ENCODE measurements at places on chromosomes 4 and X.

DNA sequence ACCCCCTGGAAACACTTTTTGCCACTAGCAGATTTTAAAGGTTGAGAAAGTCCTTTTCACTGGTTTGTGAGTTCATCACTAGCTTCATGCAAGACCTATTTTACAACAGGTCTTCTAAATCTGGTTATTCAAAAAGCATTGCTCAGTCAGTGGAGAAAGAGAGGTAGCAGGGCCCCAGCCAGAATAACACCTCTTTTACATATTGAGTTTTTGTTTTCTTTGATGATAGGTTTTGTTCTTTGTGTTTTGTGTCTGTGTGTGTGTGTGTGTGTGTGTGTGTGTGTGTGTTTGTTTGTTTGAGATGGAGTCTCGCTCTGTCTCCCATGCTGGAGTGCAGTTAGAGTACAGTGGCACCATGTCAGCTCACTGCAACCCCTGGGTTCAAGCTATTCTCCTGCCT, 2.7 kb upstream of the VEGFC start:
- DNase-seq, result no peak

- DNase-seq, result no peak
These were observed 21.5 kb downstream of the SLC9A7 start for GRCh38 chrX:46737462-46737861.

DNA sequence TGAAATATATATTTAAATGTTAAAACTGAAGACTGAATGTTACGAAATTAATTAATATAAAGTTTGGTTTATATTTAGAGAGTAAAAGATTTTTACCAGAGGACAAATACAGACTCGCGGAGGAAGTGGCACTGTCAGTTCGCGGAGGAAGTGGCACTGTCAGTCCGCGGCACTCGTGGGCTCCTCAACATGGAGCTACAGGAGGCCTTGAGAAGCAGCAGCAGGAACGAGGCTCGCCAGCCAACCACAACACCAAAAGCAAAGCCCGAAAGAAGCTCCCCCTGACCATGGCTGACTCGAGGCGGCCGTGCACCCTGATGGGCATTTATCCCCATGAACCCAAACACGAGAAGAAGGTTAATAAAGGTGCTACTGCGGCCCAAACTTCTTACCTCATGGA, 125.3 kb upstream of the PABPC4L start:
- no peak for DNase-seq

- no peak for DNase-seq
These were observed 13.0 kb downstream of the NR3C2 start for GRCh38 chr4:148429206-148429605.

- DNase-seq, result no peak
These were observed 280.0 kb upstream of the RASGEF1B start for GRCh38 chr4:81751531-81752289.

DNA sequence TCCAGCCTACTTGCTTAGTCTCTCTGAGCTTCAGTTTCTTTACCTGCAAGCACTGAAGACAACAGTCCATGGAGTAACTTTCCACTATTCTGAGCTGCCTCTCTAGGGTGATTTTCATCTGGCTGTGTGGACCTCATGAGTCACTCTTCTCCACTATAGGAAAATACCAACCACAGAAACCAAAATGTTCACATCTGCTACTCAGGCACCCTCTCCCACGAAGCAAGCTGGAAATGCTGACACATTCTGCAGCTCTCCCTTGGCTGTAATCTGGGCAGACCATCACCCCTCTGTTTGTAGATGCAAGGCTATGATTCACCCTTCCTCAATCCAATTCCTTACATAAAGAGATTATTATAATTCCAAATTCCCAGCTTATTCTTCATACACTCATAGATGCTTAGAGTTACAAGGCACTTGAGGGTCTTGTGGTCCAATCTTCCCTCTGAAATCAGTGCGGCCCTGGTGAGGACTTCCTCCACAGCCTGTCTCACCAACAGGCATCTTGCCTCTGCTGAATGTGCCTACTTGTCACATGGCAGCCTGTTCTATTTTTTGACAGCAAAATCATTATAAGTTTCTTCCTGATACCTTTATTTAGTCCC, 97.0 kb upstream of the LNX1 start:
- no peak for DNase-seq

GRCh38 chr4:3530663-3531254, 1.5 kb downstream of the LRPAP1 start:
- DNase-seq, result no peak

GRCh38 chrX:101484135-101484534, 1.1 kb upstream of the ARMCX4 start:
- DNase-seq, result no peak

- DNase-seq, result no peak
These were observed 51.8 kb downstream of the TMEM131L start for GRCh38 chr4:153518001-153518400.

- DNase-seq, result no peak
These were observed 155.6 kb upstream of the CXCL13 start for GRCh38 chr4:77450006-77450405.

DNA sequence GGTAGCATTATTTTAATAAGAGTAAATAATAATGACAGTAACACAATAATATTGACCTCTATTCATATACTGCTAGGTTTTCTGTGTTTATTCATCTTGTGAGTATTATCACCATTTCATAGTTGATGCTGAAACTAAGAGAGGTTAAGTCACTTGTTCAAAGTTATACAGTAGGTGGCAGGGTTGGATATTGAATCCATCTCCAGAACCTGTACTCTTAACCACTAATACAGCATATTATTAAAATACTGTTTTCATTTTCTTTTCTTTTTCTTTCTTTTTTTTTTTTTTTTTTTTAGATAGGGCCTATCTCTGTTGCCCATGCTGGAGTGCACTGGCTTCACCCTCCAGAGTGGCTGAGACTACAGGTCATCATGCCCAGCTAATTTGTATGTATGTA, 7.1 kb upstream of the ELF2 start:
- no peak for DNase-seq

GRCh38 chrX:65667503-65668376, at the start of gene MSN:
Gene MSN, plus strand, starts transcription at chrX:65667654. Its CDS starts 188 bp downstream, at chrX:65667842.
- DNase-seq, result no peak

DNA sequence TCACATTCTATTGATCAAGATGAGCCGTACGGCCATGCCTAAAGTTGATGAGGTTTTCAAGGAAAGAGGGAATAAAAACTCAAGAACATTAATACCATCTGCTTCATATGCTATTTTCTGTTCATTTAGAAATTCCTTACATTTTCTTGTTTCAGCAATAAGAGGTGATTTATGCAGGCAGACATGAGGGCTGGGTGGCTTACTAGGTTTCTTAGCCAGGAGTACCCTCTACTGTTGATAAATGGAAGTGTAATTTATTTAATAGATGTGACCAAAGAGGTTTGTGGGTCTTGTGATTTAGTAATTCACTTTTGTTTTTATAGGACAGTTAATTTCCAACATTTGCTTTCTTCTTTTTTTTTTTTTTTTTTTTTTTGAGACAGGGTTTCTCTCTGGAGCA, 6.4 kb upstream of the SMIM9 start:
- DNase-seq, result no peak

DNA sequence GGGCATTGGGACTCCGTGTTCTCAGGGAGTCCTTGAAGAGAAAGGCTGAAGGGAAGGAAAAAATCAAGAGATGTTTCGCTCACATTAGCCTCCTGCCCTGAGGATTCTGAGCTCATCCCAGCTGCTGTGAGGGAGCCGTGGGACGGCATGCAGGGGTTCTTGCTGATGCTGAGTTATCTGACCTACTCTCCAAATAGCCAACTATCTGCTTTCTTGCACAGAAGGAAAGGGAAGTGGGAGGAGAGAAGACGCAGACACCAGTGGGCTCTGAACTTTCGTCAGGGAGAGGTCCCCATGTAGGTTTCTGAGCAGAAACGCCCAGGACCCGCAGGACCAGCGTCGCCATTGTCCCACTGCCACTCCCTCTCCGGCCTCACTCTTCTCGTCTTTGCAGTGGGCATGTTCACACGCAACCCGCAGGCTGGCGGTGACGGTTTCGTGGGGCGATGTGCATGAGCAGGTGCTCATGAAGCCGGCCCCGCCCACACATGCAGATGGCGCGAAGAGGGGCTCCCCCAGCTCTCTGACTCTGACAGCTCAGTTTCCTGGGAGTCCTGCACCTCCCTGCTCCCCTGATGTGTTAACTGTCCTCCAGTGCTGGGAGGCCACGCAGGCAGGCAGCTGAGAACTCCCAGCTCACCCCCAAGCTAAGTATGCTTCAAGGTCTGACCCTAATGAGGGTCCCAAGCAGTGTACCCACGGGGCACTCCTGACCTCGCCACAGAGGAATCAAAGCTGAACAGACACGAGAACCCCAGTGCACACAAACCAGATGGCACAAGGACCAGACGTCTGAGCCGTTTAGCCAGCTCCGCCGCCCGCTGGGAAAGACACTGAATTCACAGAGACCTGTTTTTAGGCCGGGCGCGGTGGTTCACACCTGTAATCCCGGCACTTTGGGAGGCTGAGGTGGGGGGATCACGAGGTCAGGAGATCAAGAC, 13.6 kb upstream of the ABLIM2 start:
- DNase-seq, result no peak

DNA sequence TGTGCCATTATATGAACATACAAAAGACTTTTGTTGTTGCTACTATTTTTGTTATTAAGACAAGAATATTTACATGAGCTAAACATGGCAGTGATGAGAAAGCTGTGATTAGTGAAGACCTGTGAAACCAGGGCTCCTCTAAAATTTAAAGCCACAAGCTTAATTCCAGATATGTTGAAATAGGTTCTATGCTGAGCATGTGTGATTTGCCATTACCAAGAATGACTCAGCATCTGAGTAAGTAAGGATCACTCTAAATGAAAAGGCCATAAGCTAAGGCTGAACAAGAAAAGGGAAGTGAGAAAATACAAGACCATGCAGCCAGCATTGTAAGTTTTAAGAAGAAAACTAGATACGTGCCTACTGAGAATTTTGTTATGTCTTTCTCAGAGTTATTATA, 75.9 kb upstream of the CAMK2D start:
- DNase-seq, result no peak

- no peak for DNase-seq
These were observed 25.6 kb downstream of the SPRY1 start for GRCh38 chr4:123421937-123422781.

GRCh38 chrX:156002507-156002906, 5.0 kb downstream of the IL9R start:
- DNase-seq, result no peak

DNA sequence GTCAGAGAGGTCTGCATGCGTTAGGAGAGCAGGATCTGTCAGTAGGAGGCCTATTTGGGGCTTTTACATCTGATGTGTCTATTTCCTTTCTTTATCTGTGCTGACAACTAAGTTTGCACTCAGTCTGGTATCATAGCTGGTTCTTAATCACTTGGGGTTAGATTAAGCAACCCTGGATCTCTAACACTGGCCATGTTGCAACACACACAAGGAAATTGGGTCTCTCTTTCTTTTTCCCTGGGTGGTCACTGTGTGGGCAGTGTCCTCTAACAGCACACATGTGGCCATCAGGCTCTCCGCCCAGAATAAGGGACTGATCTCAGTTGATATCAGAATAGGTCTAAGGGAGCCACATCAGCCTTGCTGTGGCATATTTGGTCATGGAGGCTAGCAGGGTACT, 38.9 kb downstream of the IGFBP7 start:
- no peak for DNase-seq

DNA sequence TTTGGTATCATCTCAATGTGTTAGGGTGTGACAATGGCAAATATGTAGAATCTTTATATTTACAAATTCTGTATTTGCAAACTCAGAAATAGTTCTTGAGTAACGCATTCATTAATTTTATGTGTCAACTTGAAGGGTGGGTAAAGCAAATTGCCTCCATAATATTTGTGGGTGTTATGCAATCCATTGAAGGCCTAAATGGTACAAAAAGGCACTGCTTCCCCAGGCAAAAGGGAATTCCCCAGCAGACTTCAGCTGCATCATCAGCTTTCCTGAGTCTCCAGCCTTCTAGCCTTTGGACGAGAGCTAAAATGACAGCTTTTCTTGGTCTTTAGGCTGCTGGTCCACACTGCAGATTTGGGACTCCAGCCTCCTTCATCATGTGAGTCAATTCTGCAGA, 292.2 kb upstream of the PCDH7 start:
- DNase-seq, result no peak

GRCh38 chrX:14361435-14361834, 167.9 kb upstream of the GLRA2 start:
- DNase-seq, result no peak

- no peak for DNase-seq
These were observed 555.6 kb upstream of the IGFBP7 start for GRCh38 chr4:57665806-57666205.

Measured in amygdala (tissue), 56 donors.